ENCODE measurements at places on chromosomes 11 and 22. TPM values are rescaled to one million over a fixed set of nuclear protein-coding genes. Genes with fewer than 3 reads are reported as not detected.

GRCh38 chr11:17721242-17721999 lies 2.0 kb downstream of the MYOD1 start:
- DNase-seq = peak; percentile 59

CRYBB2 gene
- not detected for total RNA-seq

GRCh38 chr11:23206741-23207336 lies 346.6 kb upstream of the CCDC179 start:
- DNase-seq = no peak

- DNase-seq = peak; percentile 40
These were observed 6.0 kb downstream of the CASTOR1 start for GRCh38 chr22:30283342-30283741.

DMC1 gene
- 0.46 TPM for total RNA-seq

DNA sequence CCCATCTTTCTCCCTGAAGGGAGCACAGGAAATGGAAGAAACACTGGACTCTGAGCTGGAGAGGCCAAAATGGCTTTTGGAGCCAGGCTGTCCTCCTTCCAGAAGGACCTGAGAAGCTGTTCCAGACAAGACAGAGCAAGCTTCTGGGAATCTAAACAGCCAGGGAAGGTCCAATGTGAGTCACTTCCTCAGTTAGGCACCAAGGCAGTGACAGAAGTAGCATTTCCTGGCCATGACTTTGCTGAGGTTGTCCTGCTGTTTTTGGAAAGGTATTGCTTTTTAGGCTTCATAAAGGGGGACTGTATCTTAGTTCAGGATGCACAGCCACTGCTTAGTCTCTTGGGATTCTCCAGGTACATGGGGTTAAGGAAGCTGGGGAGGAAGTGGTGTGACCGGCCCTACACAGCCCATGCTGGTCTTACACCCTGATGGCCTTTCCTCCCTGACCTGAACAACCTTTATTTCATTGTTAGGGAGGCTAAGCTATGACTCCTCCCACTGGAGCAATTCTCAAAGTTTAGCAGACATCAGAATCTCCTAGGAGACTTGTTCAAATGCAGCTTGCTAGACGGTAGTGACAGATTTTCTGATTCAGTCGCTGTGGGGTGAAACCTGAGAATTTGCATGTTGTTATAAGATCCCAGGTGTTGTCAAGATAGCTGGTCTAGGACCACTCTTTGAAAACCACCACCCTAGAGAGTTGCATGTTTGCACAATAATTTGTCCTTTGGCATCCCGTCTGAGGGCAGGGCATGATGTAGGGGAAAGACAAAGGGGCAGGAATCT lies 6.8 kb upstream of the INSC start:
- DNase-seq = no peak

- DNase-seq = no peak
These were observed 66.5 kb downstream of the IGF2 start for GRCh38 chr11:2072551-2073261.

CRYBA4 gene
- total RNA-seq = not detected

OR51B6 gene
- total RNA-seq = not detected

DNA sequence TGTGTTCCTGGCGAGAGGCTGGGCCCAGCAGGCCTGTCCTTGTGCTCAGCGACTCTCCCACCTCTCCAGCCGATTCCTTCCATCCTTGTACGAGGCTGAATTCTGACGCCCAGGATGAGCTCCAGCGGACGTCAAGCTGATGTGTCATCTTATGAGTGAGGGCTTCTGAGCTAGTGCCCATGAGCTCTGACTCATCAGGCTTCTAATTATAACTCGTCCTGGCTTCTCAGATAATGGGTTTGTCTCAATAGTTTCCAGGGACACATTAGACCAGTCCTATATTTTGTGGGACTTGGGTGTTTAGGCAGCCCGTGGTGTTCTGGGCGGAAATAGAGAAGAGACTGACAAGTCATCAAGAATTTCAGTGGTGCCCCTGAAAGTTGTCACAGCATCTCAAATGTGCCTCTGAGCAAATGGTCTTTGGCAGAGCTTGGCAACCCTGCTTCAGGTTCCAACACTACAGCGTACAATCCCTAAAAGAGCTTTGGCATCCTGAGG lies 108.2 kb upstream of the CD44 start:
- DNase-seq = peak; percentile 68

DNA sequence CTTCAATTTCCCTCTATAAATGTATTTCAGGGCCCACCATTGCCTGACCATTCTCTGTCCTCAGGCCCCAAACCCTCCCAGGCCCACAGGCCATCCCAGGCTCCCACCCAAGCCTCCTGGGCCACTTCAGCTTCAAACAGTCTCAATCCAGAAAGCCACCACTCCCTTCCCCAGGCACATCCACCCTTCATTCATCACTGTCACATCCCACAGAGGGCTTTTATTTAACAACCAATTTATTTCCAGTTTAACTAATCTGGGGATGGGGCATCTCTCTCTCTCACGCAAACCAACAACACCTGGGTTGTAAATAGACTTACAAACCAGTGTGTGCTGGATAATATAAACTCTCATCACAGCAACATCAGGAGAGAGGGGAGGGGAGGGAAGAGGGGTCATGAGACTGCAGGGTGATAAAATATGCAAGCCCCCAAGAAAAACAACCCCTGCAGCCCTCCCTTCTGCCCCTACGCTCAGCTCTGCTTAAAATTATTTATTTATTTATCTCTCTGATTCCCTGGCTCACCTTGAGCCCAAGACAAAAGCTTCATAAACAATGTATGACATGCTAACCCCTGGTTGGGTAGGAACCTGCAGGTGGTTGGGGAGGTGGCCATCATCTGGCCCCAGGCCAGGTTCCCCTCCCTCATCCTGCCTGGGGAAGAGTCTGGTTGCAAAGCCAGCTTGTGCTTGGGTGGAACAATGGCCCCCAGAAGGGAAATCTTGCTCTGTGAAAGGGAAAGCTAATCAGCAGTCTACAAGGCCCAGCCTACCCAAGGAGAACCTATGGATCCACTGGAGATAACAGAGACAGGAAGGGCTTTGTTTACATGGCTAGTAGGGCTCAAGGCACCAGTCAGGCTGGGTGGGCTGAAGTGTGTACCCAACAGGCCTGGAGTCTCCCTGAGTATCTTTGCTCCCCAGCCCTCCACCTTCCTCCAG lies 359.2 kb downstream of the BUD13 start:
- no peak for DNase-seq

CHST1 gene
- 3.2 TPM for total RNA-seq

GRCh38 chr11:117489999-117490679 lies 162.5 kb downstream of the CEP164 start:
- DNase-seq = no peak

DNA sequence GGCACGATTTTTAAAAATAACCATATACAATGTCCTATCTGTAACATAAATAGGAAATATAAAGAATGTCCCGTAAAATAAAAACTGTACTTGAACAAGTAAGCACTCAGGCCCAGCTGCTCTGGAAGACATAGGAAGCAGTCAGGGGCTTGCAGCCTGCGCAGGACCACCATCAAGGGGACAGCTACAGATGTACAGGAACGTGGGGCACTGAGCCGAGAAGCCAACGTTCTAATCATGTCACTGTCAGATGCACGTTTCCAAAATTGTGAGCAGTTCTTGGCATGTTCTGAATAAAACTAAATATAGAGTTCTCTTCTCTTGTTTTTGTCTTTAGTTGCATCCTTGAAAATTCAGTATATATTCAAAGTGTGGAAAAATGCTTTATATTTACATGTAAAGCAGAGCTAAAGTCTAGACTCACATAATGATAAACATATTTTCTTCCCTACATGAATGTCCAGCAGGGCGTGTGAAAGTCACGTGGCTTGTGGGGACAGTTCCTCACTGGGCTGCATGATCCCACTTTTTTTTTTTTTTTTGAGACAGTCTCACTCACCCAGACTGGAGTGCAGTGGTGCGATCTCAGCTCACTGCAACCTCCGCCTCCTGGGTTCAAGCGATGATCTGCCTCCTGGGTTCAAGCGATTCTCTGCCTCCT lies 28.4 kb upstream of the TSPAN18 start:
- no peak for DNase-seq

- no peak for DNase-seq
These were observed 39.6 kb downstream of the NARS2 start for GRCh38 chr11:78535027-78535426.

GRCh38 chr11:57287884-57288283 lies 36.9 kb downstream of the TNKS1BP1 start:
- no peak for DNase-seq

GRCh38 chr11:130545449-130546072 lies 97.1 kb downstream of the ADAMTS15 start:
- no peak for DNase-seq

DNA sequence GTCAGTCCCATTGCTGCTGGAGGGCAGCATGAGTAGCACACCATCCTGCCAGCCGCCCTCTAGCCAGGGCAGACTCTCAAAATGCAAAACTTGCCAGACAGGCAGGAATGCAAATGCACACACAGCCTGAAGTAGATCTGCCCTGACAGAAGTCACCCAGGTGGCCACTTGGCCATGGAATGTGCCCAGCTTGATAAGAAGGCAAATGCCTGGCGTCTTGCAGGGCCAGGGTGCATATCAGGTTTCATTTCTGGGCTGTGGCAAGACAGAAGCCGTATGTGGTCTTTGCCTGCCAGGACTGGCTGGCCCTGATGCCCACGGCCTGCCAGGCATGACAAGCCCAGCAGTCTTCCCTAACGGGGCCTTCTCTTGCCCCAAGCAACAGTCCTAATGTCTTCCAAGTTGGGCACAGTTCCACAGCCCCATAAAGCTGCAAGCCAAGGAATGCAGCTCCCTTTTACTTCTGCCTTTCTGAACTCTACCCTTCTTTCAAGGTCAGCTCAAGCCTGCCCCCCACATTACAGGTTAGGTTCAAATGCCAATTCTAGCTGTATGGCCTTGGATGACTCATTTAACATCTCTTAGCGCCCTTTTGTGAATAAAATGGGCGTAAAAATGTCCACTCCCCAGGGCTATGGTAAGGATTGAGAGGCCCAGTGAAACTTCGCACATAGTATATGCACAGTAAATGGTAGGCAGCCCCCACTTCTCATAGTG lies 29.7 kb downstream of the POU2AF3 start:
- DNase-seq = no peak

DNA sequence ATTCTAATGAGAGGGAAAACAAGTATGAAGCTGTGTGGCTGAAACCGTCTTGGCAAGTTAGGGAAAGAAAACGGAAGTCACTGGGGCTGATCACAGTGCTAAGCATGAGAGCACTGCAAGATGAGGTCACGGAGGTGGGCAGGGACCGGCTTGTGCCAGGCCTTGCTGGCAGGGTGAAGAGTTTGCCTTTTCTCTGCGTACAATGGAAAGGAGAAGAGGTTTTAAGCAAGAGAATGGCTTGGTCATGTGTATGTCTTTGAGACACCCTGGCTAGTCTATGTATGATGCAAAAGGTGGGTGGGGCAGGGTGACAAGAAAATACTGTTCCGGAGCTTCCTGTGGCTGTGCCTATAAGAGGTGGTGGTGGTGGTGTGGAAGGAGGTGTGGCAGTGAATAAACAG lies 567.9 kb downstream of the NTM start:
- DNase-seq = no peak

HEPN1 gene
- not detected for total RNA-seq

DNA sequence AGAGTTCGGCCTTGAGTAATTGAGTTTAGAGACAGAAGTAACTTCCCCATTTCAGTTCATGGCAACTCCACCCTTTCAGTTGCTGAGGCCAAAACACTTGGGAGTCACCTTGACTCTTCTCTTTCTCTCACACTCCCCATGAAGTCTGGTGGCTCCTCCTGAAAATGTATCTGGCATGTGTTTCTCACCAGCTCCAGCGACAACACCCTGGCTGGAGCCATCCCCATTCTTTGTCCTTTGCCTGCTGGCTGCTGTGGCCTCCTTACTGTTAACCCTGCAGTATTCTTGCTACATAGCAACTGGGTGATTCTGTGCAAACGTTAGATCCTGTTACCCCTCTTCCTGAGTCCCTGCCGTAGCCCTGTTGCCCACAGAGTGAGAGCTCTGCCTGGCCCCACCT lies 23.8 kb downstream of the SLC6A5 start:
- DNase-seq = no peak

- peak; percentile 20 for DNase-seq
These were observed 232.0 kb downstream of the CEP164 start for GRCh38 chr11:117559698-117560097.

NOL12 gene
- total RNA-seq = 14.1 TPM

- DNase-seq = no peak
These were observed 53.8 kb downstream of the ADM start for GRCh38 chr11:10358696-10359095.

- no peak for DNase-seq
These were observed 42.2 kb downstream of the PPFIA1 start for GRCh38 chr11:70312401-70313357.

GRCh38 chr11:36574486-36574885 lies 6.7 kb downstream of the RAG1 start:
- DNase-seq = no peak

DNA sequence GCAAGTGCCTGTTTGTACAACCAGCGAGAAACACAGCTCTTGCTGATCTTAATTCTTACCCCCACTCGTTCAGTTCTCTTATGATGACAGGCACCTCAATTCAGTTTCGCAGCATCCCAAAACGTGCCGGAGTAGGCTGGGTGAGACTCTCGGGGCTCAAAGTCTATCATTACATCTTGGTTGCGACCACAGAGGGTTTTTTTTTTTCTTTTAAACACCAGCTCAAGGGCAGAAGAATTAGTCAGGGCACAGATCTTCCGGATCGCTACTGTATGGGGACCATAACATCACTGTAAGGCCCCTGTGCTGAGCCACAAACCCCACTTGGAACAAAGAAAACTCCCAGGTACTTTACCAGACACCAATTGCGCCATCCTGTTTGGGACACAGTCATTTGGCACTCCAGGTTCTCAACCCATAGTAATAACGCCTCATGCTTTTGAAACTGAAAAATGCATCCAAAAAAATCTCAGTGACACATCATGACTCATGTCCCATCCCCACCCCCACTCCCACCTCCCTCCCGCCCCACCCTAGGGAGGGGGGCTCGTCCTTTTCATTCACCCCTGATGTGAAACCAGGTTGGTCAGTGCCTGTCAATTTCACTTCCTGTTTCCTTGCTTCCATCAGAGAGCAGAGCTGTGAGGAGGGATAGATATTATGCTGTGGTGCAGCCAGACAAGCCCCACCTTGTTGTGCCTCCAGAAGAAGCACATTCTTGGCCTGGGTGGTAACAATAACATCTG lies 41.0 kb upstream of the CD5 start:
- no peak for DNase-seq

DNA sequence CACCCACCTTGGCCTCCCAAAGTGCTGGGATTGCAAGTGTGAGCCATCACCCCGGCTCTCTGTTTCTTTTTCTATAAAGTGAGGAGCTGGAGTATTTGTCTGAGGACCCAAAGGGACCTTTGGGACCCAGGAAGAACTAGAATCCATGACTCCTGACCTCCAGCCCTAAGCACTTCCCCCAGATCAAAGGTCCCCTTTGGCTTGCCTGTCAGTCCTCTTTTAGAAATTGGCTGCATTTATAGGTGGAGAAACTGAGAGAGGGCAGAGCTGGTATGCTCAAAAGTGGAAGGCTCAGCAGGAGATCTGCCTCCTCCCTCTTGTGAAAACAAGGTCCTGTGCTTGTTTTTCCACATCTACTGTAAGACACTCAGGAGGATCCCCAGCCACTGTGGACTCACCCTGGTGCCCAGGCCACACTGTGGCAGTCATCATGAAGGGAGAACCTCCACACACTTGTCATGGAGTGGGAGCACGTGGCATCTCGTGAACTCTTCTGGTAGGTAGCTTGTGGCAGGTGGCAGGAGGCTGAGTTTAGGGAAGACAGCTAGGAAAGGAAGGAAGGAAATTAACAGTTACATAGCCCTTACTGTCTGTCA lies 12.4 kb upstream of the PLEKHA7 start:
- no peak for DNase-seq

ACTN3 gene
- total RNA-seq = not detected

Measured in Right ventricle myocardium inferior (tissue), 1 donor.